SW480 (cell line): ENCODE measurements at places on chromosomes 2 and 18.
A peak's percentile ranks its signal among the peaks of the same experiment; 100 is the strongest.

DNA sequence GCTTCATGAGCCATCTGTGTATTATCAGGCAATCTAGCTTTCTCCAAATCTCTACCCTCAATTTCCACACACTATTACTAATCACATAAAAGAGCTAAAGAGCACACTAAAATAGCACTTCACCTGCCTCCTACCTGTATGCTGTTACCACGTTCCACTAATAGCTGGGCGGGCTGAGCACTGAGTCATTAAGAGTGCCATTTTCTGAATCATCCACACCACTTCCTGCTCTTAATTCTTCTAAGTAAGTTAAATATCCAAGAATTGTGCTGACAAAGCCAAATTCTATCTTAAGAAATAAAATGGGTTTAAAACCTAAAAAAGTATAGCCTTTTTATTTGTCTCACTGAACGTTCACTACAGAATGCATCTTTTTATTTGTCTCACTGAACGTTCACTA lies 35.7 kb downstream of the NOL10 start:
- peak; percentile 80 for DNase-seq

DNA sequence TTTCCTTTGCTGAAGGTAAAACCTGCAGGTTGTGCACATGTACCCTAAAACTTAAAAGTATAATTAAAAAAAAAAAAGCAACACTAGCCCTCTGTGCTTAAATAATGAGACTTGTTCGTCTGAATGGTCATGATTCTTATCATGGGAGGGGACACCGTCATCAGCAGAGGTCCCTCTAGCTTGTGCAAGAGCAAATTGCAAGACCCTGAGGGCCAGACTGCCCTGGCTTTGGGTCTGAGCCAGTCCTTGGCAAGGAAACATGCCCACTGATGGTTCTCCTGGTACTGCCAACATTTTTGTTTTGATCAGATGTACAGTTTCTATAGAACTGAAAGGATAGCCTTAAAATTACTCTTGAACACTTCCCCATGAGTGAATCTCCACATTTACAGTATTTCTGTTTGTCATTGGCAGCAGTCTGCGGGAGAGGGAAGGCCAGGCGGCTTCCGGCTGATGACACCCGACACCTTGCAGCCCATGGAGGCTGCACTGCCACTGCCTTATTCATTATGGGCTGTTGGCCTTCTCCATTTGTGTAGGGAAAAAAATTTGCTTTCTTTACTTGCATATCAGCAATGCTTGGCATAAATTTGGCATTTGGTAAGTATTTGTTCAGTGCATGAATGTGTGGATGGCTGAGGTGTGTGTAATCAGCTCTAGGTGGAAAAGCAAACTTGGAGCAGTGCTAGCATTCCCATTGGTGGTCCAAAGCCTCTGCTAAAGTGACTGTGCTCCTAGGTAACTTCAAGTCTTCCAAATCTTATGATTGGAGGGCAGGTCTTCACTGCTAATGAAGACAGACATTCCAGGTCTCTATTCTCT lies 161.6 kb upstream of the ALKAL2 start:
- DNase-seq, result no peak

DNA sequence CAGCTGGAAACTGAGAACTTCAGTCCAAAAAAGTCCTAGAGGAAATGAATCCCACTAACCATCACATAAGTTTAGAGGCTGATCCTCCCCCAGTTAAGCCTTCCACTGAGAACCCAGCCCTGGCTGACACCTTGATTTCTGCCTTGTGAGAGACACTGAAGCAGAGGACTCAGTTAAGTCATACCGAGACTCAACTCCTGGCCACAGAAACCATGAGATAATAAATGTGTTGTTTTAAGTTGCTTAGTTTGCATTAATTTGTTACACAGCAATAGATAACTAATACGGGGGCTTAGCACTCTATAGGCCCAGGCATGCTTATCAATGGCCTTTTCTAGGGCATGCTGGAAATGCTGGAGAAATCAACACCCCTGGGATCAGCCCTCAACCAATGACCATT lies 3.4 kb upstream of the ADD2 start:
- DNase-seq, result no peak

DNA sequence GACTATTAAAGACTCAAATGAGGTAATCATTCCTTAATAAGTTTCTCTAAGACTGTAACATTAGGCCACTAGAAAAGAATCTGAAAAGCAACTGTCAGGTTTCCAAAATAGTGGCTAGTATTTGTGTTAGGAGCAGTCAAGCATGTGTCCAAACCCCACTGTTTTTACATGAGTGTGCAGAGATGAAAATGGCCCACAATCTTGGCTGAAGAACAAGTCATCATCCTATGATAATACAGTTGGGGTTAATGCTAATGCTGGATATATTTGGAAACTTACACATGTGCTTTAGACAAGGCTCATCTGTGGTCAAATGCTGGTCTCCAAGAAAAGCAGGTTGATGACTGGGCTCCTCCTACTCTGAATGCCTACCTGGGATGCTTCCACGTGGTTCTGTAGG lies 73.6 kb downstream of the MAIP1 start:
- no peak for DNase-seq

GRCh38 chr2:194826241-194826640 lies 830.8 kb upstream of the SLC39A10 start:
- DNase-seq, result no peak

- peak; percentile 6 for DNase-seq
Measured at GRCh38 chr2:52821631-52822030, 946.0 kb upstream of the CHAC2 start.

DNA sequence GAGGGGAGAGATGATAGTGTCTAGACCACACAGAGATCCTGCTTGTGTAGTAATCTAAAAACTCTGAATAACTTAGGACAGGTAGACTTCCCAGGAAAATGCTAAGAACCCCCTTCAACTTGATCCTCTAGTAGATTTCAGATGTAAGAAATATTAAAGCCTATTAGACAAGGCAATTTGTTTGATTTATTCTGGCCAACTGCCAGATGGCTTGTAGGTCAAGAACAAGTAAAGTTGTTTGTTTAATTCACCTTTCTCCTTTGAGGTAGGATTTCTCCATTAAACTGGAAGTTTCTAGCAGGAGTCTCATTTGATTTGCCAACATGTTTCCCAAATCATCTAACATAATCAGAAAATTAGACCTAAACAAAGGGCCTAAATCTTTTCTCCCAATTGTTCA lies 48.6 kb downstream of the SH3RF3 start:
- DNase-seq, result no peak

DNA sequence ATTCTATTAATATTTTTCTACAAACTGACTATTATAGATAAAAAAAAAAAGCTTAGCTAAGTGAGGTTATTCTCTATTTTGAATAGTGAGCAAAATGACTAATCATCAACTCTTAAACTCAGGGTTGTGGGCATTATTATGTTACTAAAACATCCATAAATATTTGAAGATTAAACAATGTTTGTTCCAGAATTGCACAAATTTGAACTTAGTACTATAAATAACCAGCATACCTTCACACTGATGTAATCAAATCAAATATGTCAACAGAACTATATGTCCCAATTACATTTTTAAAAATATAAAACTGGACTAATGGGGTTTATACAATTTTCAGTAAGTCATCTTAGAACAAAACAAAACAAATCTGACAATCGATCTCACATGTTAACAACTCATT lies 800.9 kb downstream of the LRP1B start:
- DNase-seq, result no peak

- no peak for DNase-seq
Measured at GRCh38 chr2:138245310-138245709, 256.3 kb upstream of the SPOPL start.

DNA sequence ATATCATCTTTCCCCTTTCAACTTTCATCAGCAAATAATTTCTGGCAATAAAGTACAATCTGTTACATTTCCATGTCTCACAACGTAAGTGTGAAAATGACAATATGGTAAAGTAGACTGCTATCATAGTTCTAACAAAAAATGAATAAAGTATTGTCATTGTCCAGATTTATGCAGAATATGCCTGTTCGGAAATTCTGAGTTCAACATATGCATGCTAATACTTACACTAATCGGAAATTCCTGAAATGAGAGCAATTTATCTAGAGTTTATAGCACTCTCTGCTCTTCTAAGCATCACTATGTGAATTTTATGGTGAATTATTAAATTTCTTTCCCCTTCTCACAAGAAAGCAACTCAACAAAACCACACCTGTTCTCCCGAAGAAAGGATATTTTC lies 8.1 kb downstream of the CWC22 start:
- no peak for DNase-seq

DNA sequence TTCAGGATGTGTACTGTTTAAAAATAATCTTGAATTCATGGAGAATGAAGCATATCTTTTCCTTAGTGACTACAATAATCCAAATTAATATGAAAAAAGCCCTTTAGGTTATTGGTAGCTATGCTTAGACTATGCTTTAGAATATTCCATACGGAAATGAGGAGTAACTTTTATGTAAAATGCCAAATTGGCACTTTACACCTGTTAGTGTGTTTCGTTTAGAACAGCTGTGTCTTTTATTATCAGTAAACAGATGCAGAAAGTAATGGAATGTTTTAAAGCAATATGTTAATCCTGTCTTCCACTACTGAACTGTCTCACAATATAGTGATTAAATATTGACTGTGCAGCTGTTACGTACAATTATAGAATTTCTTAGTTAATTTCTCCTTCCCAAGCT lies 129.6 kb downstream of the PMS1 start:
- no peak for DNase-seq

- no peak for DNase-seq
Measured at GRCh38 chr2:115214050-115214449, 771.6 kb downstream of the DPP10 start.

GRCh38 chr18:32139835-32140283 lies 48.2 kb downstream of the RNF138 start:
- DNase-seq, result no peak

- DNase-seq, result no peak
Measured at GRCh38 chr2:167932123-167932693, 315.2 kb downstream of the STK39 start.
